GOT3 (cell line): ENCODE measurements at places on chromosomes 3 and 15.

- no peak for DNase-seq
These were observed 267.4 kb upstream of the ATP11B start for GRCh38 chr3:182525766-182526374.

GRCh38 chr15:41774882-41775417 lies 666 bp downstream of the MAPKBP1 start:
- no peak for DNase-seq

DNA sequence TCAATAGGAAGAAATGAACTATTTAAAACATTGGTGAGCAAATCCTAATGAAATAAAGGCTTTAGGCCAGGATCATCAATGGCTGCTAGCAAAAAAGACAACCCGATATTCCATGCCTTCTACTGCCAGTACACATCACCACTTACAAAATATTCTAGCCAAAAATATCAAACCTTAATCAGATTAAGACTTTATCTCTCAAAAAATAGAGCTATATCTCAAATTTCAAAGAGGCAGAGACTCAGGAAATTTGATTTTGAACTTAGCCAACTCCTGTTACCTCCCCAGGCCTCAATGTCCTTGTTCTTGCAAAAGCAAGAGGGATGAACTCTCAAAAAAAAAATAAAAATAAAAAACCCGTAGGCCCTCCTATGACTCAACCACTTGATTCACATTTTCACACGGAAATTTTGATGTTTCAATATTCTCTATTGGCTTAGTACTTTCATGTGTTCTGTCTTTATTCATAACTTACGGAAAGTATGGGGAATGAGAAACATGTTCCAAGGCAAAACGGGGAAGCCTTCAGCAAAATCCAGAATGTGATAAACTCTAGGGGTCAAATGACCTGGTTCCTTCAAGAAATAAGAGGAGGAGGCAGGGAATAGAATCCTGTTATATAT lies 273.3 kb upstream of the ZPLD1 start:
- DNase-seq = no peak

- no peak for DNase-seq
These were observed 2.9 kb downstream of the CADM2 start for GRCh38 chr3:84961521-84962255.

DNA sequence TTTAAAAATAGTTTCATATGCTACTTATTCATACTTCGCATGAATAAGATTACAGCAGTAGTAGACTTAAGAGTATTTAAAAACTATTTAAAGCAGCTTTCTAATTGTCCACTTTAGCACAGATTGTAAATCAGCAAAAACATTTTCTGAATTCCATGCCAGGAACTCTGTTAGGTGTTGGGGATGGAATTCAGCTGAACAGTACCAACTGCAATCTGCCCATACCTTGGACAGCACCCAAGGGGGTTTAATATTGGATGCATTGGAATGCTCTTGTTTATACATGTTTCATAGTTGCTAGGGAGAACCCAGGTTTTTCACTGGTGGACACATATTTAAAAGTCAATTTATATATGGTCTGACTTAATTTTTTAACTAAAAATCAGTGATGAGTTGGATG lies 74.8 kb downstream of the PPM1L start:
- no peak for DNase-seq

DNA sequence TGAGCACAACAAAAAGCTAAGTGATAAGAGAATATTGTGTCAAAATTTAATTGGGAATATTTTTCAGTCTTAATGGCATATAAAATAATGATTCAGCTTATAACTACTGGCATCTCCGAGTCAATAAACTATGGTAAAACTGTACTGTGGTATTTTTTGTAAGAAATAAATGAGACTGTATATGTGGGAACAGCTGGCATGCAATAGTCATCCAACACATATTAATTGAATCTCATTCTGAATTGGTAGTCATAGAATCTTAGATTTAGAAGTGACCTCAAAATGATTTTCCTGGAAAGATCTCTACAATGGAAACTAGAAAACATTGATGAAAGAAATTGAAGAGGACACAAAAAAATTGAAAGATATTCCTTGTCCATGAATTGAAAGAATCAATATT lies 133.4 kb upstream of the SLC7A14 start:
- no peak for DNase-seq

DNA sequence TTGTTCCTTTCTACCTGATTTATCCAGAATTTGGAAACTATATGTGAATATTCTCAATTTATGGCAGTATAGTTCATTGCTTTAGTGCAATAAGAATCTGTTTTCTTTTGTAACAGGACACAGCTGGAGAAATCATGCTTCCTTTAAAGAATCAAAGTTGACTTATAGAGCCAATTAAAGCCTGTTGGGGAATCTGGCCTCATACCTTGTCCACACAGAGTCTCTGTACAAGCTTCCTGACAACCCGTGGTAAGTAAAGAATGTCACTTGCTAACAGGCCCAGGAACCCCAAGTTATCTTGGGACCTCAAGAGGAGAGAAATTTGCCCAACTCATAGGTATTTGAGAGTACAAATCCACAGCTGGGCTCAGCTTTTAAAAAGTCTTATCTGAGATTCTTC lies 10.2 kb downstream of the ZNF445 start:
- no peak for DNase-seq

DNA sequence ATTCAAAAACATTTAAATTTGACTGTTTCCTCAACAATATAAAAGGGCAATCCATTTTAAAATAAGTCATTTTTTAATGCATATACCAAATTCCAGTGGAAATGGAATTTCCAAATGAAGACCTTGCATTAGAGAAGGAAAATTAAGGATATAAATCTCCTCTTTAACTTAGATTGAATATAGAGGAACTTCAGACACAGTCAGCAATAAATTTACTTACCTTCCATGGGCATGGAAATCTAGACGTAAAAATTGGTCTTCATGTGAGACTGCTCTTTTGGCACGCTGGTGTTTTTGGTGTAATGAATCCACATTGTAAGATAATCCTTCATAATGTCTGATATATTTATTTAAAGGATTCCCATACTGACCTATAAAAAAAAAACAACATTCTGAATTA lies 32.1 kb downstream of the ADAM10 start:
- no peak for DNase-seq

GRCh38 chr15:70410371-70410985 lies 312.8 kb upstream of the TLE3 start:
- DNase-seq = no peak

GRCh38 chr3:151199554-151200438 lies 3.2 kb downstream of the GPR171 start:
- DNase-seq = no peak

DNA sequence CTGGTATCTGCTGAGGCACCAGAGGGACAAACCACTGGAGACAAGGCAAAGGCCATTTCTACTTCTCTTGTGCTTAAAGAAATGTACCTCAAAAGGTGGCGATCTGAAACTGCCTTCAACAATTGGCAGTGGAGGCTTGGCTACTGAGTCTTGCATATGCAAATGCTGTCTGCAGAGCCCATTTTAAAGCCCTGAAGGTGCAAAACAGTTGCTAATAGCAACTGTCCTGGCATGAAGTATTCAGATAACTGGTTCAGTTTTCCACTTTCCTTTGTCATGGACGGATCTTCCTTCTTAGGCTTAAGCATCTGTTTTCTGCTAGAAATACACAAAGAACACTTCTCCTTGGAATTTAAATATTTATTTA lies 71.4 kb upstream of the PSMD6 start:
- no peak for DNase-seq

- DNase-seq = no peak
These were observed 200.4 kb upstream of the WNT5A start for GRCh38 chr3:55687526-55687925.

DNA sequence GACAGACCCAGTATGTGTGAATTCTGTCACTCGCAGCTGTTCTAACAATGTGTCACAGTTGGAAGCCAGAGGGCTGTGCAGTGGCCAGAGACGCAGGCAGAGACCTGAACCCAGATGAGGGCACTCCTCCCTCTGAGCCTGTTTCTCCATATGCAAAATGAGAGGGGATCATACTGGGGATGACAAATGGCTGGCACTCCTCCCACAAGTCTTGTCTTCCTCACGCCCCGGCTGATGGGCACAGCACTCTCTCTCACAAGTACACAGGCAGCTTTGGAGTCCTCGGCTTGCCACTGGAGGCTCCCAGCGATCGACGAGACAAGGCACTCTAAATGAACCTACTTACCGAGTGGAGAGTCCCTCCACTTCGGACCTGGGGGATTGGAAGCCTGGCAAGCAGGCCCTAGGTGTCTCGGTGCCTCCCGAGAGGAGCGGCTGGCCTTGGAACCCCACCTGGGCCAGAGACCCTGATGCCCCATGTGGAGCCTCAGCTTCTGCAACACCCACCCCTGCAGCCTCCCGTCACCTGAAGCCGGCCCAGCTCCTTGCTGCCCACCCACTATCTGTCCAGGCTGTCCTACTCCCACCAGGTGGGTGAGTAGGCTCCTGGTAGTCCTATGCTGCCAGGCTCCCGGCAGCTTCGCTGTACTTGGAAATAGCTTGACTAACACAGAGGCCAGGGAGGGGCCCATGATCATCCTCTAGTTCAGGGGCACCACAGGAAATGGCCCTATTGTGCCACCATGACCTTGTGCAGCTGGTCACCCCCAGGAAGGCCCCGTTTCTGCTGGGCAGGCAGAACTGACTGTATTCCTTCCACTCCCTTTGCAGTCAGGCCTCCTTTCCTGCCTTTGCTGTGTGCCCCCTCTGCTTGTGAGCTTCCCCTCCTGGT lies 65.0 kb upstream of the IQSEC1 start:
- DNase-seq = no peak

- DNase-seq = no peak
These were observed 138.9 kb upstream of the SLC7A14 start for GRCh38 chr3:170724599-170725280.

GRCh38 chr3:177106594-177106993 lies 90.7 kb downstream of the TBL1XR1 start:
- DNase-seq = no peak

DNA sequence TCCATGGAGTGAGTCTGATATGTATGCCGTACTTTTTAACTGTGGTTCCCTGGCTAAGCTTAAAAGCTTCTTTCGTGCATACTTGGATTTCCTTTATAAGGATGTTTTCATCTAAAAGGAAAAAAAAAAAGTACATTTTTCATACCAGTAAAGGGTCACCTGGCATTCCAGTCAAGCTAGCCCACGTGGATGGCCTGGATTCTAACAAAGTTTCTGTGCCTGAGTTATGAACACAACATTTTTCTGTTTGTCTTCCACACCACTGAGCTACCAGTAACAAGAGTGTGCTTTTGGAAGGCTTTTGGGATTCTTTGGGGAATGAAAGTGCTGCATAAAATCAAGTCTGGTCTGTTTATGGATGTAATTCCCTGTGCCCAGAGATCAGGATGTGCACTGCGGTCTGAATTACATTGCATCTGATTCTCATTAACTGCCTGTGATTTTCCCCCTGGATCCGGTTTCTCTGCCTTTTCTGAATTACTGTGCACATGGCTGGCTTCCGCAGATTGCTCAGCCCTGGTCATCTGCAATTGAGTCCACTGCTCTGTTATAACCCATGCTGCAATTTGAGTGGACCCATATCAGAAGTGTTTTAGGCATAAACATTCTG lies 38.2 kb upstream of the MAGI1 start:
- no peak for DNase-seq

DNA sequence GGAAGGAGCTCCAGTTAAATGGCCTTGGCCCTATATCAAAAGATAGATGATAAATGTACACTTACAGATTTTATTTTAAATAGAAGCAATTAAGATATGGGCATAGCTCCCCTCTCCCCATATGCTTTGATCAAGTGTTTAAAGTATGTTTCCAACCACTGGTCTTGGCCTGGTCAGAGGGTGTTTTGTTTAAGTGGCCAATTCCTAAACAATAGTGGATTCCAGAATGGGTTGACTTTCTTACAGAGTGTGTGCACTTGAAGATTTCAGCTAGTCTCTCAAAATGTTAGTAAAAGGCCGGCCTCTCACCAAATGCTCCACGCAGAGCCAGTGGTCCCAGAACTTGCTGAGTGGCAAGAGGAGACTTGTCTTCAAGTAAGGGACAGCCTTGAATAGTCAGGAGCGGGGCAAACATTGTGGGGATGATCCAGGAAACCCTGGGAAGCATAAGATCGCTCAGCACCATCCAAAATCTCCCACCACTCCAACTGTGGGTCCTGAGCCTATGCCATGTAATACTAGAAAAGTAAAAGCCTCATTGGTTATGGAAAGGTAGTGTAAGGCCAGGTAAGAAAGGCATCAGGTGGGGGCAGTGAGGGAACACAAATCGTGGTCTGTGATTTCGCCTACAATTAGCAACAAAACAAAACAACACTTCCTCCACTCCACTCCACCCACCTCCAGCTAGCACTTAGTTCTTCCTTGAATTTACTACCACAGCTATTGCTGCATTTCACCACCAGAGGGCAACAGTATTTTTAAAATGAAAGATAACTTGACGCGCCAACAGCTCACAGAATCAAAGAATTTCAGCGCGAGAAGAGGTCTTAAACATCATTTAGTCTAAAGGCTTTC lies 4.8 kb downstream of the RARRES1 start:
- no peak for DNase-seq

DNA sequence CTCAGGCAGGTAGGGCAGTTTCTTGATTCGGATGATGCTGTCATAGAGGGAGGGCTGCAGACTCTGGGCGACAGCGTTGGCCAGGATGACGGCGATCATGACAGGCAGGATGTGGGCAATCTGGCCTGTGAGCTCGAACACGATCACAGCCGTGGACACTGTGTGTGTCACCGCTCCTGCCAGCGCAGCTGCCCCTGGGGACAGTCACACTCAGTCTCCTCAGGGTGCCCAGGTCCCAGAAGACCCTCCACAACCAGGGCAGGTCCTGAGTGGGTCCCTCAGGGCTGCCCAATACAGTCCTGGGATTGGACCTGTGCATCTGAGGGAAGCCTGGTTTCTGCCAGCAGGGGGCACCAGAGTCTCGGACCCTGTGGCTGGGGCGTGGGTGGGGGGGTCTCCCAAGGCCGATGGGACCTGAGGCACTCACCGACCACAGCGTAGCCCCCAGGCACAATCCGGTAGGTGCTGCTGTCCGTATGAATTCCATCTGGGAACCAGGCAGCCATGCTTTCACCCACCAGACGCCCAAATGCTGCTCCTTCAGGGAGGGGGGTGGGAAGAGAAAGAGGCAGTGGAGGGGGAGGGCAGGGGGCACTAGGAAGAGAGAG lies 7.2 kb downstream of the CLCN2 start:
- no peak for DNase-seq

DNA sequence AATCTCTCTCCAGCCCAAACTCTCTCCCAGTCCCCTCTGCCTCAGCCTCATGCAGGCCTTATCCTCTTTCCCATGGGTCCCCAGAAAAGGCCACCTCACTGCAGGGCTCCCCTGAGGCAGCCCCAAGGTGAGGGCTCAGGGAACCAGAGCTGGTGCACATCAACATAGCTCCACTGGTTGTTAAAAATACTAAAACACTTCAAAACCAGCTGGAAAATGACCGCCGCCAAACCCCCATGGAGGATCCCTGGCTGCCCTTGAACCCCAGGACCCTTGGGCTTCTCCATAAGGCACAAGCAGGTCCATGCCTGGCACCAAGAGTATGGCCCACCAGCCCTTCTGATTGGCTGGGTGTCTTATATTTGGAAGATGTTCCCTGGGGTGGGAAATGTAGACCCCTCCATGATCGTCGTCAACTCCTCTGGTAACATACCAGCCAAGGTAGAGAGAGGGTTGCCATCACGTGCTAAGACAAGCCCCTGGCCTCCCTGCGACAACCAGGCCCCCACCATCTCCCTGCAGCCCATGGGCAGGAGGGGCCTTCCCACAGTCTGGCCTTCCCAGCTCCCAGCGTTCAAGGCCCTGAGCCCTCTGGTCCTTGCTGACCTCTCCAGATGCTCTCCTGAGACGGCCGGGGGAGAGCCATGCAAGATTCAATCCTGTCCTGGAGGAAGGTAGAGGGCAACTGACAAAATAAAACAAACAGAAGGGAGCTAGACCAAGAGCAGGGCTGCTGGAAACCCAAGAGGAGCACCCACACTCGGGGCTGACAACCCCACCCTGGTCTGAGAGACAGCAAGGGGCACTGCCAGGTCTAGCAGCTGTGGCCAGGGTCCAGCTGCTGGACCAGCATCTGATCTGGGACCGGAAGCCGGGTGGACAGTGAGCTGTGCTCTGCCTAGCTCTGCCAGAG lies 132.1 kb upstream of the PRR20G start:
- no peak for DNase-seq
